ENCODE measurements at places on chromosomes 1 and 21.

DNA sequence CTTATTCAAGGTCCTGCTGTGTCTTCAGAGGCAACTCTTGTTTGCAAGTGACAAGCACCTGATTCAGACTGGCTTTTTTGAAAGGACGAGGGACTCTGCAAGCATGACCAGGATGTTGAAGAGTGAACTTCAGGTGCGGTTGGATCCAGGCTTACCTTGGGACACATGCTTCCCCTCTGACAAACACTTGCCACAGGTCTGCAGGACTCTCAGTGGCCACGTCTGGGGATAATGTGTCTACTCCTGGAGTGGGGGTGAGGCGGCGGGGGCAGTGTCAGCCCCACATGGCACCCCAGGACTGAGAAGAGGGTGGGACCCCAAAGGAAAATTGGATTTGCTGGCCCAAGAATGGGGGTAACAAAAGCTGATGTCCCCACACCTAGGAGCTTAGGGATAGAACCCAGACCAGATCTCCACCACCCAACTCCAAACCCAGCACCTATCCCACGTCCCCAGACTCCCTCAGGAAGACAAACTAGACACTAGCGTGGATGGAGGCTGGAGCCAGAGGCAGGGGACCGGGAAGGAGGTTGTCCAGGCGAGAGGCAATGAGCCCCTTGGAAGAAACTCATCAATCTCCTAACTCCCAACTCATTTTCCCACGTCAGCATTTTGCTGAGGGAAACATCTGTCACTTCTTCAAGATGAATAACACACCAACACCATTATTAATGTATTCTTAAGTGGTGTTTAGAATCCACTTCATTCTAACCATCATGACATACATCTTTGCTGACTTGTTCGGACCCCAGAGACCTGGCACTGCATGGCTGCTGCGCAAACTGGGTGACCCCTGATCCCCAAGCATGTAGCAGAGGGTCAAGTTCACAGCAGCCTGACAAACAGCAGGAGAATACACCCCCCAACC lies 32.0 kb upstream of the LAPTM5 start:
- no peak for DNase-seq

GRCh38 chr21:37079211-37079824 lies 6.3 kb downstream of the TTC3 start:
- DNase-seq, result peak; percentile 64

DNA sequence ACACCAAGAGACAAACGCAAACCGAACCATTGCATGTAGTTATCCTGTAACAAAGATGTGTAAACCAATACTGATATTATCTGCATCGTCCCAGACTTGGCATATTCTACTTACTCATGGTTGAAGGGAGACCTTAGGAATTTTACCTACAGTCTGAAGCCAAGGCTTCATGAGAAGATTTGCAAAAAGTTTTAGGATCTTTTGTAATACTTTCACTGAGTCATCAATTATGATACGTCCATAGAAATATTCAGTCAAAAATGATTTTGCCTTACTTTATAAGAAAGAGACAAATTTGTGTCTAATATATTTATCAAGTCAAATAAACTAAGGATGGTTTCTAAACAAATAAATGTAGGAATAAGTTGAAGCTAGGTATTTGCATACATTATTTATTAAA lies 1176.1 kb upstream of the ADGRL2 start:
- no peak for DNase-seq

DNA sequence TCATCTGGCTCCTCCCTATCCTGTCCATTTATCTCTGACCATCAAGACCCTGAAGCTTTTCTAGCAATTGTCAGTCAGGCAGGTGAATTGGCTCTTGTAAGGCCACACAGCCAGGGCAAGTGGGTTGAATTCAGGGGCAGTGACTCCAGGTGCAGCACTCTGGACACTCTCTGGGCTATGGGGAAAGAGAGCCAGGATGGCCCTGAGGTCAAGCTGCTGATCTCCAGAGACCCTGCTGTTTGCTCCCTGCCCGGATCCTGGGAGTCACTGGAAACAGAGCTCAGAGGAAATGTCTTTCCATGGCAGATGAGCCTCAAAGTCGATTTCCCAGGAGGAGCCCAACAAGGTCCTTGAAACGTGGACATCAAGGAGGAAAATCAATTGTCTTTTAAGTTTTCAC lies 184.4 kb downstream of the C1orf94 start:
- no peak for DNase-seq

- DNase-seq, result peak; percentile 74
Observed at GRCh38 chr1:45272913-45273371, 53.8 kb upstream of the HPDL start.

DNA sequence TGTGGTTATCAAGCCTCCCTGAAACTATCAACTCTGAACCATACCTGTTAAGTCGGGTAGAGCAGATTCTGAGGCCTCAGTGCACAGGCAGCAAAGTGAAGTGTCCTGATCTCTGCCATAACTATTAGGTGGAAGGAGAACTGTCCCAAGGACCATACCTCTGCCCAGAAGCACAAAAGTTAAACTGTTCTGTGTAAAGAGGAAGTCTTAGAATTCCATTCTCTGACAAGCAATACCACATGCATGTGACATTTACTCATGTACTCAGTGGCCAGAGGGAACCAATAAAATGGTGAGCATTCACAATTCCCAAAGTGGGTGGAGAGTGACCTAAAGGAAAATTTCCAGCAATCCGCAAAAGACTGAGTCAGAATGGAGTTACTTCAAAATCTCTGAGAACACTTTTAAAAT lies 61.0 kb downstream of the TOR3A start:
- peak; percentile 97 for DNase-seq

DNA sequence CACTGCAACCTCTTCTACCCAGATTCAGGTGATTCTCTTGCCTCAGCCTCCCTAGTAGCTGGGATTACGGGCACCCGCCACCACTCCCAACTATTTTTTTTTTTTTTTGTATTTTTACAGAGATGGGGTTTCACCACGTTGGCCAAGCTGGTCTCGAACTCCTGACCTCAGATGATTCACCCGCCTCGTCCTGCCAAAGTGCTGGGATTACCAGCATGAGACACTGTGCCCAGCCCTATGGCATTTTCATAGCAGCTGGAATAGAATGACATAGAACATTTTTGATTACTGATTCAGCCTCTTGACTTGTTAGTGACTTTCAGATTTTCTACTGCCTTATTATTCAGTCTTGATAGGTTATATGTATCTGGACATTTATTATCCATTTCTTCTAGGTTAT lies 1046.2 kb downstream of the AMY1C start:
- no peak for DNase-seq

- no peak for DNase-seq
Observed at GRCh38 chr1:147504801-147505311, 36.4 kb upstream of the BCL9 start.

DNA sequence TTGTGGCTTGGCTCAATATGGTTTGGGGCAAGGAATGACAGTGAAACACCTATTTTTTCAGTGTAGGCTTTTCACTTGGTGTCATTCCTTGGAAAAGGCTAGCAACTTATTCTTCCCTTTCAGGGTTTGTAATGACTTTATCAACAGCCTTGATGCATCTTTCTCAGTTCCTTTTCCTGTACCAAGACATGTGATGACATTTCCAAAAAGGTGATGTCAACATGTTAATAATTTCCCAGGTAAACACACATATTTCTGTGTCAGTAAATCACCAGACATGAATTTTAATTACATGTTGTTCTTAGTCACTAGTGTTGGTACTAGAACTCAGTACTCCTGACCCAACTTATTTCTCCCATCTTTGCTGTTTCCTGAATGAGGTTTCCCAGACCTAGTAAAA lies 37.8 kb upstream of the RRP15 start:
- no peak for DNase-seq

GRCh38 chr1:53137729-53138128 lies 4.7 kb downstream of the SLC1A7 start:
- no peak for DNase-seq

DNA sequence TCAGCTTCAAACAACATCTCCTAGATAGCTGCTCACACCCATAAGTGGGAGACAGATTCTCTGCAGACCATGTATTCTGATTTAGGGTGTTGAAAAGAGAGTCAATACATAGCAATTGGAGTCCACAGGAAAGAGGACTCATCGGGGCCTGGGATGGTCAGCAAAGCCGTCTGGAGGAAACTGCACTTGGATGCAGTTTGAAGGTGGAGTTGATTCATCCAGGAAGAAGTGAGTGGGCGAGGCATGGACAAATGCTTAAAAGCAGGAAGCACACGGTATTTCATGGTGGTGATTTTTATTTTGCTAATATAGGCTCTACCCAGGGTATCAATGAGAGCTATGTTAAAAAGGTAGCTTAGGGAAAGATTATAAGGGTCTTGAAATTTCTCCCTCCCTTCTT lies 36.8 kb upstream of the DIRAS3 start:
- no peak for DNase-seq

DNA sequence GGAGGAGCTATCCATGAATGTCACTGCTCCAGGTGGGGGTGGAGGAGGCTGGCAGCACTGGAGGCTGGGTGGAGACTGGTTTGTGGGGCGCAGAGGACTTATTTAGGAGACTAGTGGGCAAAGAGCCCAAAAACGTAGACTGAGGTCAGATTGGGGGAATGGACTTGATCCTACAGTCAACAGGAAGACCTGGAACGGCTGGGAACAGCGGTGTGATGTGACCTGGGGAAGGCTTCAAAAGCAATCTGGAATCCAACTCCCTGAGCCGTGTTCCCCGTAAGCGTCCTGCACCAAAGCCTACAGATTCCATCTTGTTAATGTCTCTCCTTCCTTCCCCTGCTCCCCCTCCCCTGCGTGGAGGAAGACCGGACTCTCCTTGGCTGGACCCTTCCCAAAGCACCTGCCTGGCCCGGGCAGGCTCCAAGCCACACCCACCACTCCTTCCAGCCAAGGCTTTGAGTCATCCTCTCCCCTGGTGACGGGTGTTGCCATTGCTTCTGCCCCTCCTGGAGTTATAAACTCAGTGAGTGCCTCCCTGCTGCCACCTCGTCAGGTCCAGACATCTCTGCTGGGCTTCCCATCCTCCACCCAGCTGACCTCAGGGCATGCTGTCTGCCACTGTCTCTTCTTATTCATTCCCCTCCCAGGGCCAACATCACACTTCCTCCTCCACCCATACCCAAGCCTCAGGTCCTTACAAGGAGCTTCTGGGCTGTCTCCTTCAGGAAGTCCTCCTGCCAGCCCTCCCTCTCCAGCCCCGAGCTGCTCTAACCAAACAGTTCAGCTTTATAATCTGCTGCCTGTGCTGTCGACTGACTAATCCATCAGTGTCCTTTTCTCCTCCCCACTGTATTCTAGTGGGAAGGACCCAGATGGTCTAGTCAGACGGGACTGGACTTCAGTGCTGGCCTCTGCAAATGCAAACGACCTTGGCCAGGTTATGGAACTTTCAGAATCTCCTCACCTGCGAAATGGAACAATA lies 1.6 kb upstream of the CLSTN1 start:
- peak; percentile 35 for DNase-seq

DNA sequence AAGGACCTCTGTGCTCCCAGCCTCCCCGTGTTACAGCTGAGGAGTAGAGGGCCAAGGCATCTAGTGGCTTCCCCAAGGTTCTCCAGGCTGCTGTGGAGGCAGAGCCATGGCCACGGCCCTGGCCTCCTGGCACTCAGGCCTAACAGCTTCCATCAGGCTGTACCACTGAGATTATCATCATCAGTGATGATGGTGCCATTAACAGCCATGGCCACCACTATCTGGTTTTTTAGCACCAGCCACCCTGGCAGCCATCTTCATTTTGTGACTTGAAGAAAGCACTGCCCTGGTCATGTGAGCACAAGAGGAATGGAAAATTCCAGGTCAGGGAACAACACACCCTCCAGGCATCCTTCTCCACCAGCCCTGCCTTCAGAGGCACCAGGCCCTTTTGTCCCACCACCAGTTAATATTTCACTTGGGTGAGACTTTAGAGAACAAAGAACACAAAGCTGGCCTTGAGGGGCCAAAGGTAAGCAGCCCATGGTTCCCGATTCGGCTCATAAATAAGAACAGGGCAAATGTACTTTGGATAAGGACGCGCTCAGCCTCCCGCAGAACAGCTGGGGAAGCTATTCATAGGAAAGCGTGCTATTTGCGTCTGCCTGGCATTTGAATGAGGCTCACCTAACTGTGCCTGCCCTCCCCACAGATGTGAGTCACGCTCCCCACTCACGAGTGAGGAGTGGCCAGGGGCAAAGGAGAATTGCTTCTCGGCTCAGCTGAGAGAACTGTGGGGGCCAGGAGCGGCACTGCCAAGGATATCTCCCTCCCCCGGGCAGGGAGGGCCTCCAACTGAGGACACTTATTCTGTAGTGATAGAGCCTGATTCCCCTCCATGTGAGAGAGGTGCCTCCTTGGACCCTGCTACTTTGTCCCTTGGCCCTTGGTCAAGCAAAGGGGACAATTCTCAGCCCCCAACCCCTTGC lies 95.6 kb downstream of the CD58 start:
- DNase-seq, result no peak

DNA sequence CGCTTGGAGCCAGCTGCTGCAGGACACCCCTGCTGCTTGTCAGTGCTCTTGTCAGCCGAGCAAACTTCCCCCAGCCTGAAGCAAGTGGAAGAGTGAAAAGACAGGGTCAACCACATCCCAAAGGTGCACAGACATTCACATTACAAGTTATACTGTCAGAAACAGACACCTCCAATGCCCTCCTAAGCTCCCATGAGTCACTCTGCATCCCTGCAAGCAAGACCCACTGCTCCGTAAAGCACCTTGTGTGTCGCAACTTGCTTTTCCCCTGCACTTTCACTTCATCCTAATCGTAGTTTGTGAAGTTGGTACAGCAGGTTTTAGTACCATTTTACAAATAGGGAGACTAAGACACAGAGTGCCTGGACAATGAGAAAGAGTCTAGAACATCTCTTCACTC lies 51.1 kb downstream of the KCNH1 start:
- DNase-seq, result no peak

DNA sequence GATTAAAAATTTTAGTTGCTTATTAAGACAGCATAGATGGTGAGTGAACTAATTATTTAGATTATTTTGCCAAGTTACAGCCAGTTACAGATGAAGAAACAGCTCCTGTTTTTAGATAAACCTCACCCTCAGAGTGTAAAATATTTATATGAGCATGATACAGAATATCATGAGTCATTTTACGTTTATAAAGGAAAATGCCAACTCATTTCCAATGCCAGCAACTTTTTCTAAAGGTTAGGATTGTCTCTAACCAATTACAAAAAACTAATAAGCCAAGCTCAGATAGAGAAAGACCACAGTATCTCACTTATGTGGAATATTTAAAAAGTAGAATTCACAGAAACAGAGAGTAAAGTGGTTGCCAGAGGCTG lies 590.1 kb downstream of the LTN1 start:
- DNase-seq, result no peak

DNA sequence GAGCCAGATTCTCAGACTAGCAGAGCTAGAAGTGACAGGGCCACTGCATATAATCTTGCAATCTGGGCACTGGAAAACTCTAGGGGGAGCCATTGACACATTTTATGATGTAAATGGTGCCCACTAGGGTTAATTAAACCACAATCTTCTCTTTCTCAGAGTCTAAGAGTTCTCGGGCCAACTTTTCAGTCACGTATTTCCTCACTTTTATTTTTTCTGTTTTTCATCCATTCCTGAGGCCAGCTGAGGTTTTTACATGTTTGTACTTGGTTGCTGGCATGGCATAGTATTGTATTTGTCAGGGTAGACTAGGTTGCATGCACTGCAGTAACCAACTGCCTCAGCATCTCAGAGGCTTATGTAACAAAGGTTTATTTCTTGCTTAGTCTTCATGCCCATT lies 138.2 kb downstream of the ZNF326 start:
- peak; percentile 13 for DNase-seq
